ENCODE measurements at places on chromosomes 6 and 20. TPM values are rescaled to one million over a fixed set of nuclear protein-coding genes. Genes with fewer than 3 reads are reported as not detected.

DNA sequence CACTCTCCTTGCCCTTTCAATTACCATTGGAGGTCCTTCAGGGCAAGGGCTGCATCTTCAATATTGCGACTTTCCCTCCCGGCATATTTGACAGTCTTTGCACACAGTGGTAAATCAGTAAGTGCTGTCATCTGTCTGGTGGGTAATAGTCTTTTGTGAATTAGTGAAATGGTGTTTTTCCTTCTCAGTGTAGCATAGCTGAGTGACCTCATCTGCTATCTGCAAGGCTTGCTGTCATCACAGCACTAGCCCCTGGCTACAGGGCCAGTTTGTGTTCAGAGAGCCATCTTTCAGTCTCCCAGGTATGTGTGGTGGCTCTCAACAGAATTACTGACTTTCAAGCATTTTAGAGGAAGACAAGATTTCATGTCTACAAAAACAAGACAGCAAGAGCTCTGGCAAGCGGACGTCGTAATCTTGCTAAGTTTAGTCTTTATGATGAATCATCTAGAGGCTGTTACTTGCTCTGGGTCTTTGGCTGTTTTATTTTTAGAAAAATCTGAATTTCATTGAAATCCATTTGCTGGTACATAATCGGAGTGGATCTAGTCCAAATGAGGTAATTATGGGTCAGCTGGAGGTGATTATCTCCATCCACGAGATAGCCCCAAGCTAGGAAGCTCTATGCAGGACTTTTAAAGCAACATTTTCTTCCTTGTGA, 528.9 kb downstream of the EPM2A start:
- DNase-seq: no peak

DNA sequence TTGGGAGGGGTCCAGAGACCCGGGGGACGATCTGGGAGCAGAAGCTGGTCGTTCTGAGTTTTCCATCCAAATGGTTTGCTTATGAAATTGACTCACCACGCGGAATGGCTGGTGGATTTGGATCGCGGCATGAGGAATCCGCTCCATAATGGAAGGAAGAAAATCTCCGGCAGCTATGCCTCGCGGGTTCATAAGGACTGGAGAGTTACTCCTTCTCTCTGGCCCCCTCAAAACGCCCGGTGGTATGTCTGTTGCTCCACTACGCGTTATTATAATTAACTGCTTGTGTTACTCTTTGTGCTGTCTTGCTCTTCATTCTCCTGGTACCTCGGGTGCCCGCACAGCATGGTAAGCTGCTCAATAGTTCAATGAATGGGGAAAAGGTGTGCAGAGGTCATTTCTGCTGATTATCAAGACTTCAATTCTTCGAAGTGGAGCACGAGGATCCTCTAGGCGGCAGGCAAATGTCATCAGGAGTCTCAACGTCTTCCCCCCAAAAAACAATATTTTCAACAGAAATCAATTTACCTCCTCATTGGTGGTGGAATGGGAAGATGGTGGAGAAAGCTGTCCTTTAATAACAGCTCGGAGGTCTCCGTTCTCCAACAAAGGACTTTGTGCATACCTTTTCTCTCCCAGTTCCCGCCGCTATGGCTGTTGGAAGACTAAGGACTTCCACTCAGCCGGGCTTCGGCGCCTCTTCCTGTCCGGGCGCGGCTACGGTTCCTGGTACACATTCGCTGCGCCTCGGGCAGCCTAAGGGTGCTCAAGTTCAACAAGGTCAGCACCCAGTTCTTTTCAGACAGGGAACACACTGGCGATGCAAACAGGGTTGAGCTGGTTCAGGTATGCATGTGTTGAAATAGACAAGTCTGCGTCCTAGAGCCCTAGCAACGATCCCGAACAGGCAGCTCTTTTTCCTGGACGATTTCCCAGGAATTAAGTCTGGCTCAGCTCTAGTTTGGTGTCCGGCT, 9.2 kb upstream of the PRSS16 start:
- DNase-seq: no peak

- no peak for DNase-seq
These were observed 74.1 kb upstream of the HDDC2 start for GRCh38 chr6:125375821-125376220.

GRCh38 chr6:95548188-95548786, 29.0 kb upstream of the MANEA start:
- DNase-seq: no peak

SRSF12 gene
- polyA plus RNA-seq: 15.1 TPM

SLC17A1 gene
- 14.9 TPM for polyA plus RNA-seq

ADGB gene
- polyA plus RNA-seq: 0.52 TPM

All from left renal pelvis (tissue), 4 donors.